ENCODE measurements at places on chromosomes 6 and 20. TPM values are rescaled to one million over a fixed set of nuclear protein-coding genes. Genes with fewer than 3 reads are reported as not detected.

- DNase-seq: no peak
These were observed 226.5 kb upstream of the CST7 start for GRCh38 chr20:24722586-24722985.

DNA sequence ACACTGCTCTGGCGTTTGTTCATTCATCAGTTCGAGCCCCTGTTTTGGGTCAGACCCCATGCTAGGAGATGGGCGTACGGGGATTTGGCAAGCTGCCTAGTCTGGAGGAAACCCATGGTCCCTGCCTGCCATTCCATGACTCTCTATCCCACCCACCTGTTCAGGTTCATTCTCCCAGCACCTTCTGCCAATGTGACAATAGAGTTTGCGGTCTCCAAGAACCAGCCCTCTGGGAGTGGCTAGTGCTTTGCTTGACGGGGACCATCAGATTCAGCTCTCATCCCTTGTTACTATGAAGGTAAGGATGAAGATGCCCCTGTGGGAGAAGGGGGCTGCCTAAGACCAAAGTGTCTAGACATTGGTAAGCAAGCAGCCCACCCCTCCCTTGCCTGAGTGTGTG is 345.0 kb downstream of the PTPRT start:
- no peak for DNase-seq

GRCh38 chr20:17497821-17498580 is 33.2 kb downstream of the BFSP1 start:
- no peak for DNase-seq

GRCh38 chr6:88967891-88968290 is 4.5 kb upstream of the RNGTT start:
- no peak for DNase-seq

GRCh38 chr20:49560646-49561045 is 7.3 kb downstream of the PTGIS start:
- no peak for DNase-seq

GRCh38 chr20:2891343-2891742 is 18.1 kb downstream of the PTPRA start:
- no peak for DNase-seq

DNA sequence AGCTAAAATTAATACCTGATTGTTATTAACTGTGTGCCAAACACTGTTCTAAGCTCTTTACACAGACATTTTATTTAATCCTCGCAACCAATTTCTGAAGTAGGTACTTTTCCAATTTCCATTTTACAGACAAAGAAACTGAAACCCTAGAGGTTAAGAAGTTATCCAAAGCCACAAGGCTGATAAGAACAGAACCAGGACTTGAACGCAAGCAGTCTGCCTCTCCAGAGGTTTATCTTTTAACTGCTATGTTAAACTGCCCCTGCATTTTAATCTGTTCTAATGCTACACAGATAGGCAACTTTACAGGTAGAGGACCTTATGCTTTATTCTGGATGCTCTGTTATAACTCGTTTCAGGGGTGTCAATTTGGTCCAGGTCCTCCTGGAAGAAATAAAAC is 118.2 kb downstream of the SLC16A10 start:
- no peak for DNase-seq

GRCh38 chr20:6999381-6999780 is 231.9 kb downstream of the BMP2 start:
- DNase-seq: no peak

- DNase-seq: no peak
These were observed 55.0 kb downstream of the QKI start for GRCh38 chr6:163469459-163469985.

The PHACTR1 gene
- total RNA-seq: 1.7 TPM

The CD93 gene
- total RNA-seq: 20.3 TPM

The IRF4 gene
- total RNA-seq: 4.7 TPM

The CEP43 gene
- 17.3 TPM for total RNA-seq

The CPXM1 gene
- 0.98 TPM for total RNA-seq

The LPA gene
- not detected for total RNA-seq

The RCAN2 gene
- 3.6 TPM for total RNA-seq

The NPEPL1 gene
- 20.6 TPM for total RNA-seq

The SSR1 gene
- total RNA-seq: 150 TPM

Data from colonic mucosa (tissue), 4 donors.